Stimulated activated CD4-positive, alpha-beta T cell treated with anti-CD3 and anti-CD28 coated beads, Interleukin-2, amount 100 ng/mL, for 48 hours (primary cell): ENCODE measurements at places on chromosomes 1 and 21.

DNA sequence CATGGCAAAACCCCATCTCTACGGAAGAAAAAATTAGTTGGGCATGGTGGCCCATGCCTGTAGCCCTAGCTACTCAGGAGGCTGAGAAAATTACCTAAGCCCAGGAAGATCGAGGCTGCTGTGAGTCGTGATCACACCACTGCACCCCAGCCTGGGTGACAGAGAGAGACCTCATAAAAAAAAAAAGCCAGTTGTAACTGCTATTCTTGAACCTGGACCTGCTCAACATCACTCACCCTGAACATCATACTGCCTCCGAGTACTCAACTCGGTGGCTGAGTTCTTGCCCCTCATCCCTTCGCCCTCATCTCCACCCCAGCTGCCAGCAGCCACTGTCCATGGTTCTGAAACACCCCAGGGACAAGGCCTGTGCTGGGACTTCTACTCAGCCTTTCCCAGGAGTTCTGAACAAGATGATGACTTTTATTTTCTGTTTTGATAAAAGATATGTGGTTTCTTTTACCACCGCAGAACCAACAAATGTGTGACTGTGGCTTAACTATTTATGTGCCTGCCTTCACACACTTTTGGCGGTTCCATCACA is 5.4 kb upstream of the DISP3 start:
- peak; percentile 28 for DNase-seq

DNA sequence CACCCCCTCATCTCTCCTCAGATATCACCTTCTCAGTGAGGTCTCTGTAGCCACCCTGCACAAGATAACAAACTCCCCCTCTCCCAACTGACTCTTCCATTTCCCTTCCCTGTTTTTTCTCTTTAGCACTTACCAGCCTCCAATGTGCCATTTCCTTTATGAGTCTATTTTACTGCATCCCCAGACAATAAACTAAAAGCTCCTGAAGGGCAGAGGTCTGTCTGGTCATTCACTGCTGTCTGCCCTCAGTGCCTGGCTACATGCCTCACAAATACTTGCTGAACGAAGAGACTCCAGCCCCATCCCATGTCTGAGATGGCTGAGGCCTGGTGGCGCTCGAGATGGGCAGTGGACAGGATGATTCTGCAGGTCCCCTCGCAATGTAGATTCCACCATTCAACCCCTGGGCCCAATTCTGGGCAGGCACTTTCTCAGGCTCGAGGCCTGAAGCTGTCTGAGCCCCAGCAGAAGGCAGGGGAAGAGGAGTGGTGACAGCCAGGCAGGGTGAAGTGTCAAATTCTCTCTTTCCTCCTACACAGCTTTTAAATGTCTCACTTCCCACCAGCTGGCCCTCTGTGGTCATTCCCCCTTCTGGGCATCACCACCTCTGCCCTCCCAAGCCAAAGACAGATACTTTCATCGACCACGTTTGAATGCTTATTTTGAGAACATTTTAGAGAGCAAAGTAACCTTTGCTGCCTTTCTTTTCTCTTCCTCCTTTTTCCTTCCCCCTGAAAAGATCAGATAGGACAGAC is 6.6 kb downstream of the LRRN2 start:
- no peak for DNase-seq

GRCh38 chr1:168726281-168726680 is 2.7 kb downstream of the DPT start:
- DNase-seq, result no peak

DNA sequence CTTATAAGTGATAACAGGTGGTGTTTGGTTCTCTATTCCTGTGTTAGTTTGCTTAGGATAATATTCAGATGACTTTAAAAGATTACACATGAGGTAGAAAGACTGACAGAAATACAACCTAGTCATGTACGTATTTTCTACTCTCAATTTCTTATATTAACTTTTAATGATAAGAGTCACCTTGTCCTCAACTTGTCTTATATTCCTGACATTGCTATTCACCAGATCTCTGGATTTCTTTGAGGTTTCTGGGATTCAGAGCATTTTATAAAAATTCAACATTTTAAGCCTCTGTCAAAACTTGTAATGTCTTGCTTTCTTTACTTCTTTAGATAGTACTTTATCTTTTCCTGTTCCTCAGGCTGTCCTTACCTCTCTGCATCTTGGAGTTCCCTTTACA is 234.2 kb downstream of the TBX15 start:
- no peak for DNase-seq

DNA sequence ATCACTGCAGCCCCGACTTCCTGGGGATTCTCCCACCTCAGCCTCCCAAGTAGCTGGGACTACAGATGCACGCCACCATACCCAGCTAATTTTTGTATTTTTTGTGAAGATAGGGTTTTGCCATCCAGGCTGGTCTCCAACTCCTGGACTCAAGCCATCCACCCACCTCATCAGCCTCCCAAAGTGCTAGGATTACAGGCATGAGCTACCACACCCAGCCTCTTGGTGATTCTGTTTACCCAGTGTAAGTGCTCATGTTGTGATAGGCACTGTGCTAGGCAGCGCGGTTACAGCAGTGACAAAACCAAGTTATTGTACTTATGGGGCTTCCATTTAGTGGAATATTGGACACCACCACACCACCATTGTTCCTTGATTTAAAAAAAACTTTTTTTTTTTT is 9.7 kb upstream of the STX12 start:
- DNase-seq, result no peak
